Left ventricle myocardium inferior (tissue), 1 donor: ENCODE measurements at places on chromosomes 7 and 10. TPM values are rescaled to one million over a fixed set of nuclear protein-coding genes. Genes with fewer than 3 reads are reported as not detected.

DNA sequence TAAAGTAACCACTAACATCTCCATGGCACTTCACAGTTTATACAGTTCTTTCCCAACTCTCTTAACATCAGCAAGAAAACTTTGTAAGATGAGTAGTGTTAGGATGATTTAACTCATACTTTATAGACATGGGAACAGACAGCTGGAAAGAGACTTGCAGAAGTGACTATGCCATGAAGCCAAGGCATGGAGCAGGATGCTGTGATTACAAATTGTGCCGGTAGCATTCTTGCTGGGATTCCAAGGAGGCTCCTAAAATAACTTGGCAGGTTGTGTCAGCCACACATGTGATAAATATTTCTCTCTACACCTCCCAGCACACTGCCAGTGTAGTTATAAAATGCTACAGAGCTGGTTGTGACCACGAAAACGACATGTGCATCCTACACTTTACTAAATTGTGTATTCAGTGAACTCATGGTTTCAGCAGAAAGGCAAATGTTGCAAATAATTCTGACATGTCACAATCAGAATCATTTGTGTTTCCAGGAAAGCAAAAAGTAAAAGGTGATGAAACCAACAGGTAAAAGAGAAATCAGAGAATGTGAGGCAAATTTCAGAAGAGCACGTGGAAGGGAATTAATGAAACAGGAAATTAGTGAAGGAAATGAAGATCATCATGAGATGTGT is 5.6 kb upstream of the CYP3A4 start:
- no peak for DNase-seq

Gene SEMA3E
- 0.27 TPM for total RNA-seq

GRCh38 chr10:55519264-55519663 is 718.2 kb upstream of the PCDH15 start:
- DNase-seq = no peak

- DNase-seq = no peak
Measured at GRCh38 chr10:92119340-92119739, 171.5 kb downstream of the CPEB3 start.

DNA sequence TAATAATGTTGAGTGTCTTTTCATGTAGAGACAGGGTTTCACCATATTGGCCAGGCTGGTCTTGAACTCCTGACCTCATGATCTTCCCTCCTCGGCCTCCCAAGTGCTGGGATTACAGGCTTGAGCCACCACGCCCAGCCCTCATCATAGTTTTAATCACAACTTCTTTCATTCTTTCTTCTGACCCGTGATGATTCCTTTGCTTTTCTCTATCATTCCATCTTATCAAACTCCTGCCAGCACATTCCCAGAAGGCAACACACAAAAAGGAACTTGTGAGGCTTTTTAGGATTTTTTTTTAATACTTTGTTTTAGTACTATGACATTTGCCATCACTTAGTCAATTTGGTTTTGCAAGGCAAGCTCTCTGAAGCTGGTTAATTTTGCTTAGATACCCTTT is 77.5 kb upstream of the MEOX2 start:
- DNase-seq = no peak

- no peak for DNase-seq
Measured at GRCh38 chr7:85927226-85927625, 716.5 kb upstream of the GRM3 start.

Gene ABCA13
- not detected for total RNA-seq

Gene PTPN20
- total RNA-seq = 13.0 TPM
